HAP-1 (cell line): ENCODE measurements at places on chromosomes 6 and 20.

DNA sequence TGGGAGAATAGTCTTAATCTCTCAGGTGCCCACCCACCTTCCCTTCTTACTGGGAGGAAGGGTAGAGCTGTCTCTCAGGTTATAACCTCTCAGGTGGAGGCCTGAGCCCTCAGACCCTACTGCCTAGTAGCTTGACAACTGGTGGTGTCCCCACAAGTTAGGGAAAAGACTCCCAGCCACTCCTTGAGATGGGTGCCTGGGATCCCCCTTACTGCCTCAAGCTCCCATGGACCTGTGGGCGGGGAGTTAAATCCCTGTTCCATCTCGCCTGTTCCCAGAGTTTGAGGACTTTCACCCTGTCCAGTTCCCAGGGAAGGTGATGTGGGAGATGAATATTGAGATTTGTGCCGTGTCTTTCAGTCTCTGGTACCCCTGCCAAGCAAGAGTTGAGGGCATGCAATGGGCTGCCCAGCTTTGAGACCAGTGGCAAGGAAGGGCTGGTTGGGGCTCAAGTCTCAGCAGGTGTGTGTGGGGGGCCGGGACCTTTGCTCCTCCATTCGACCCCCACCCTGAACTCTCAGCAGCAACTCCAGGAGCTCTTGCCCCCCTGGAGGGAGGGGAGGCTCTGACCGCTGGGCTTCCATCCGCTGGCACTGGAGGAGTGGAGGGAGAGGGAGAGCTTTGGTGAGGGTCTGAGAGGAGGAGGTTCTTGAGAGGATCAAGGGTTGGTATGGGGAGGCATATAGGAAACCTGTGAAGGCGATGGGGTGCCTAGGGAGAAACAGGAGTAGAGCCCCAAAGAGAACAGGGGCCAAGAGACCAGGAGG is 1.1 kb upstream of the PBX2 start:
- DNase-seq, result no peak

DNA sequence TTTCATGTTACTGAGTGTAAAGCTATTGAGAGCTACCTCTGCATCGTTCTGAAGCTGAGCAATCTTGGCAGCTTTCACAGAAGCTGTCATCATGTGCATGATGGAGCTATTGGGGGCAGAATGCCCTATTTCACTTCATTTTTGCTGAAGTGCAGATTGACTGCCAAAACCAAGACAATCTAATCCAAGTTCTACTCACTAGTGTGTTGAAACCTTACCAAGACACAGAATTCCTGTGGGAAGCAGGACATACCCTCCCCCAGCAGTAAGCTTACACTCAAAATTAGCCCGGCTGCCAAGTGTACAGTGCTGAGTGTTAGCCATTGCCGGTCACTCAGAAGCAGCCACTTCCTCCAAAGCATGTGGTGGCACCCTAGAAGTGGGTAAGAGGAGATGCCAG is 177.3 kb upstream of the TENT5A start:
- DNase-seq, result no peak

- DNase-seq, result no peak
These were observed 6.1 kb downstream of the MYL9 start for GRCh38 chr20:36547186-36548005.

DNA sequence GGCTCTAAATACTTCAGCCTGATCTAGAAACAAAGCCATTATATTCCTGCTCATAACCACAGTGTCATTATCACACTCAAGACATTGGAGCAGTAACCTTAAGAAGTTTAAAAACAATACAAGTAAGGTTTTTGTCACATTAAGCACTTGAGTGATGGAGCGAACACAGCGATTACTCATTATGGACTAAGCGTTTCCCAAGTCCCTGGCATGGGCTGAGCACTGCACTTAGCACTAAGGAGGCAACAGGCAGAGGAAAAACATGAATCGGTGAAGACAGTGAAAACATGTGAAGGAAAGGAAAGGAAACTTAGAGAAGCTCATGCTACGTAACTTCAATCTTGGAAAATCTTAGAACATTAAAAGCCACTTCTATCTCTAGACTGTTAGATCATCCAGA is 108.7 kb downstream of the SLC24A3 start:
- no peak for DNase-seq

DNA sequence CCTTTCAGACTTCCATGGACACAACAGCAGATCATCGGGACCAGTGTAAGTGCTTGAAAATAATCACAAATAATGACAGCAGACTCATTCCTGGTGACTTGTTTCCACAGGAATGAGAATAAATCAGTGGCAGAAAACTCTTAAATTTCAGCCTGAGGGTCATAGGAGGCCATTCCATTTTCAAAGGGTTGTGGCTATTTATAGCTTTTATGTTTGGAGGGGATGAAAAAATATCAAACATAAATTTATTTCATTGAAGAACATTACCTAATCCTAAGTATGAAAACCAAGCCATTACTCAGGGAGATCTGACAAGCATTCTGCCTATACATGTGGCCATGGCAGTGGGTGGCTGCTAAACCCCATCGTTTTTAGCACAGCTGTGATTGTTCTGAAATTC is 173.6 kb upstream of the CNR1 start:
- DNase-seq, result no peak
